Activated effector memory CD4-positive, alpha-beta T cell treated with Interleukin-2 at 50 U/mL for 16 hours (primary cell): ENCODE measurements at places on chromosomes 6 and 20.
A peak's percentile ranks its signal among the peaks of the same experiment; 100 is the strongest.

- DNase-seq: no peak
These were observed 531.3 kb upstream of the JAG1 start for GRCh38 chr20:11204926-11205768.

- no peak for DNase-seq
These were observed 643.6 kb upstream of the CHD6 start for GRCh38 chr20:42261766-42262270.

GRCh38 chr6:113351173-113351834, 505.8 kb upstream of the MARCKS start:
- DNase-seq: no peak

GRCh38 chr6:87897663-87898062, 150.0 kb upstream of the SPACA1 start:
- no peak for DNase-seq

DNA sequence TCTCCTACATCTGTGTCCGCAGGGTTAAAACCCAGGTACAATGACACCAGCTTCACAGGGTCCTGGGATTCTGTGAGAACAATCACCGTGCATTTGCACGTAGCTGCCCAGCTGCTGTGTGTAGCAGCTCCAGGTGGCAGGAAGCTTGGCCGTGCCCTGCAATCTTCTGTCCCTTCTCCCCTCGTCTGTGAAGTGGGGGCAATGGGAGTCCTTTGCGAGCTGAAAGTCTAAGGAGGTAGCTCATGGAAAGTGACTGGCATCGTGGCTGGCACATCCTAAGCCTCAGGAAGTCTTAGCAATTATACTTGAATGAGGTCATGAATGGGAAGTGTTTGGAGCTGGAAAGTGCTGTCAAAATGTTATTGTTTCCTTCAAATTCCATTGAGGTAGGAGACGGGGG, 137.1 kb downstream of the SMOC2 start:
- DNase-seq: no peak

- peak; percentile 38 for DNase-seq
These were observed 644 bp downstream of the RBL1 start for GRCh38 chr20:37095108-37095598.

GRCh38 chr20:3224681-3225421, 14.1 kb downstream of the SLC4A11 start:
- DNase-seq: no peak

GRCh38 chr6:87869064-87869905, 167.3 kb upstream of the AKIRIN2 start:
- no peak for DNase-seq

DNA sequence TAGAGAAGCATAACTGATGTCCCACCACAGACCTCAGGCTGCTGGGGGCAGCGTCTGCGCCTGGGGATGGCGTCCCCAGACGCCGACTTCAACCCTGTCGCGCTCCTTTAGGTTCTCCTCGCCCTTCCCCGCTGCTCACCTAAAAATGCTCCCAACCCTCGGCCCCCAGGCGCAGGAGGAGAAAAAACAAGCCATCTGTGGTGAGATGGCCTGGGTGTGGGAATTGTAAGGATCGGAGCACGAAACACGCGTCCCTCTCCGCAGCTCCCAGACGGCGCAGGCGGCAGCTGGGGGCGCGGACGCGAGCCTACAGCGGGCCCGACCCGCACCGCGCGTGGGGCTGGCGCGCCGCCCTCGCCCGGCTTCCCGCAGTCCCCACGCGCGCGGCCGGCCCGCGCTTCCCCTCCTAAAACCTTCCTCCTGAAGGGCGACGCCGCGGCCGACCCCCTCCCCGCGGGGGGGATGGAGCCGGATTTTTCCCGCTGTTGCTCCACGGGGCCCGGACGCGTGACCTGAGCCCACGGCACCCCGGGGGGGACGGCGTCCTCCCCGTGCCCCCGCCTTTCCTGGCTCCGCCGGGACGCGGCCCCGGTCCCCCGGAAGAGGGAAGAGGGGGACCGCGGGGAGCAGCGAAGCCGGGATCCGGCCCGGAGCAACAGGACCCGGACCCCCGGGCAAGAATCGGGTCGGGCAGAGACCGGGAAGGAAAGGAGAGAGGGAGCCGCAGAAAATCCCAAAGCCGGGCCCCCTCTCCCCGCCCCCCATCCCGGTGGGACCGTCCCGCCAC, 611 bp downstream of the EPB41L2 start:
- DNase-seq: peak; percentile 2

- DNase-seq: no peak
These were observed 6.0 kb downstream of the HLA-C start for GRCh38 chr6:31265926-31266325.

DNA sequence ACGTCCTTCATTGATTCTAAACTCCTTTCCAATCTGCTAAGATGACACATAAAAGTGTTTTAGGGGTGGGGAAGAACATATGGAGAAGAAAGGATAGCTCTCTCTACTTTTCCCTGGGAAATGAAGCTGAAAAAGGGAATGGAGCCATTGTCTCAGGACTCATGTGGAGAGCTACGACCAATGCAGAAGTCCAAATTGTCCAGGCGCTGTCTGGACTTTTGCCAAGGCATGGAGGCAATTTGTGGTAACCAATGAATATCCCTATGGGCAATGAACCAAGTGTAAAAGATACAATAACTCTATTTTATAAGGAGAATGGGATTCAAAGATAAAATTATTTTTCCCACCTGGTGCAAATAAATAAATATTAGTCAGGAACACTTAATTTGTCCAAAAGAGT, 16.1 kb downstream of the FBXL4 start:
- DNase-seq: no peak

DNA sequence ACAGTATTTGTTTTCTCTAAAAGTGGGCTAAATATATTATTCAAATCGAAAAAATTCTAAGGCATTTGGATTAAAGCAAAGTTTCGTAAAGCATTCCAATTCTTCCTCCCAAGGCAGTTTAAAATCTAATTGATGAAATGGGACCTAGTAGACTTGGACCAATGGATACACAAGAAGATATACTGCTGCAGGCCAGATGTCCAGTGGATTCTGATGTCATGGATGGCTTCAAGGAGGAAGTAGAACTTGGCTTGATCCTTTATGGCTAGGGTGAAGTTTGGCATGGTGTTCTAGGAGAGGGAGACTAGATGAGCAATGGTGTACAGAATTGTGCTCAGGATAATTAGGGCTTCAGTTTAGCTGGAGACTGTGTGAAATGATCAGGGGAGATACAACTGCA, 559.5 kb upstream of the MMS22L start:
- DNase-seq: no peak

DNA sequence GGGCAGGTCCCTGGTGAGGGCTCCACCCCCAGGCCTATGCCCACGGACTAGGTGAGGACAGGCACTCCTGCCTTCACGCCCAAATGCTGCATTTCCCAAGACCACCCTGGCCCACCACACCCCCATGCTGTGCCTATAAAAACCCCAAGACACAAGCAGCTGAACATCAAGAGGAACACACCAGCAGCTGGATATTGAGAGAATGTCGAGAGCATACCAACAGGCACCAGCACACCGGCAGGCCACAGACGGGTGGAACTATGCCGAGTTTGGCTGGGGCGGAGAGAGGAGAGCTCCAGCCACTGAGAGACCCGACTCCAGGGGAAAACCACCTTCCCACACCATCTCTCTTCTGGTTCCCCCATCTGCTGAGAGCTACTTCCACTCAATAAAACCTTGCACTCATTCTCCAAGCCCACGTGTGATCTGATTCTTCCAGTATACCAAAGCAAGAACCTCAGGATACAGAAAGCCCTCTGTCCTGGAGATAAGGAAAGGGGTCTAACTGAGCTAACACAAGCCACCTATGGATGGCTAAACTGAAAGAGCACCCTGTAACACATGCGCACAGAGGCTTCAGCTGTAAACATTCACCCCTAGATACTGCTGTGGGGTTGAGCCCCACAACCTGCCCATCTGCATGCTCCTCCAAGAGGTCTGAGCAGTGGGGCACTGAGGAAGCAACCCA, 316.2 kb downstream of the FOXC1 start:
- DNase-seq: no peak

DNA sequence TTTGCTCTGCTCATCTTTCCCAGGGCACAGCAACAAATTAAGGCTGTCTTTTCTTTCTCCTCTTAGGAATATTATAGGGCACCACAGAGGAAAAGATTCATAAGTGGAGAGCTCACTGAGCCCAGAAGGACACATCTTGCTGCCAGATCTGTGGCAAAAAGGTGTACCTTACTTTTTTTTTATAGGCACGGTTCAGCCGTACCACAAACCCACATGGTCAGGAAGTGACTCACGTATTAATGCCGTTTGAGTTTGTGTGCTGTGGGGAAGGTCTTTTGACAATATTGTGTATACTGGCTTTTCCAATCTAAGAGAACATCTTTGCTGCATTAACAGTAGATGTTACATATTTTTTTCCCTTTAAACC, 28.4 kb downstream of the PAQR8 start:
- DNase-seq: peak; percentile 40

DNA sequence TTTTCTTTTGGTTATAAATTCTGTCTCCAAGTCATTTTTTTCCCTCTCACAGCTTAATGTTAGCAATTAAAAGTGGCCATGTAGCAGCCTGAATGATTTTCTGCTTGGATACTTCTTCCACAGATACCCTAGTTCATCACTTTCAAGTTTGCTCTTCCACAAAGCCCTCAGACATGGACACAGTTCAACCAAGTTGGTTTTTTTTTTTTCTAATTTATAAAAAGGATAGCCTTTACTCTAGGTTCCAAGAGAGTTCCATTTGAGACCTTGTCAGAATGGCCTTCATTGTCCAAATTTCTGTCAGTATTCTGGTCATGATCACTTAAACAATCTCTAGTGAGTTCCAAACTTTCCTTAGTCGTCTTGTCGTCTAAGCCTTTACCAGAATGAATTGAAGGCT, 40.0 kb downstream of the RSPH3 start:
- no peak for DNase-seq

DNA sequence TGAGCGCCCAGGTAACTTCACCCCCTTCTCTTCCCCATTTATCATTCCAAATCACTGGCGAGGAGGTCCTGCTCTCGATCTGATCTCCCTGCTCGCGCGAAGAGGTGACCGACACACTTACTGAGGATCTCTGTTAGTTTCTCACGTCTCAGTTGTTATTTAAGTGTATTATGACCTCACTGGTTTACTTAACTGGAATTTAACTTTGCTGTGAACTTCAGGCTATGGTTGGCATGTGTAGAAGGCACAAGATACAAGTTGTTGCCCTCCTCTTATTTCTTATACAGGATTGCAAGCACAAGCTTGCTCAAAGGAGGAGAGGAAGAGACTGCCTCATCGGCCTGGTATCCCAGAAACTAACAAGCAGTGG, 1.2 kb downstream of the RNF217 start:
- no peak for DNase-seq

DNA sequence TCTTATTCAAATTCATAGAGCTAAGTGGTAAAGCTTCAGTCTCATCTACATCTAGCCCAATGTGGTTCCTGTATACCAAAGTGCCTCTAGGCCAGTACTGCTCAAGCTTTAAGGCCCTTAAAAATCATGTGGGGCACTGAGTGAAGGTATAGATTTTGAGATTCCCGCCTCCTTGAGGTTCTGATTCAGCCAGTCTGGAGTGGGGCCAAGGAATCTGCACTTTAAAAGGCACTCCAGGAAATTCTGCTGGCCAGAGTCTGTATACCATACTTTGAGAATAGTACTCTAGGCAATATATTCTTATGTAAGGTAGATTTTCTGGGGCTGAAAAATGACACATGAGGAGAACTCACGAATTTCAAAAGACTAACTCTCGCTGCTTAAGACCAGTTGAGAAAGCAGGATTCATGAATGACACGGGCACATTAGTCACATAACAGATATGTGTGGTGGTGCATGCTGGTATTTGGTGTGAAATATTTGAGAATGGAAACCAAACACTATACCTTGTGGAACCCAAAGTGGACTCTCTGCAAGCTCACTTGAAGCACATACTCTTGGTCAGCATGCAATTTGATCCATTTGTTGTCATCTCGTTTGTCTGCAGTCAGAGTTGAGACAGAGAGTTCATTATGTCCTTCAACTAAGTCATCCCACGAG, 47.6 kb upstream of the SIM1 start:
- DNase-seq: no peak

GRCh38 chr6:27753668-27754407, 158.4 kb downstream of the OR2B2 start:
- DNase-seq: peak; percentile 42

DNA sequence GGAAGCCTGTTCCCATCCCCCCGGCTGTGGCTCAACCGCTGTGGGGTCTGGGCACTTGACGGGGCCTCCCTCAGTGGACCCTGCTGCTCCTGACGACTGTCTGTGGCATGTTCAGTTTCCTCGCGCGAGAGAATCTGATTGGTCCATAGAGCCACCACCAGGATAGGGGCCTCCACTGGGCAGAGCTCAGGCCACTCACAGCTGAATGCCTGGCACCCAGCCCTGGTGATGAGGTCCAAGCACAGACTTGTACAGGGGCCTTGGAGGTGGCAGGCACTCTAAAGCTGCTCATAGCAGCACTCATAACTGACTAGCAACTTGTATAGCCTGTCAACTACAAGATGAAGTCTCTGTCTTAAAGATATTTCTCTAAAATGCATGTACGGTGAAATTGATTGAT, 368.1 kb downstream of the NRN1 start:
- no peak for DNase-seq

- no peak for DNase-seq
These were observed 136.5 kb upstream of the AKAP12 start for GRCh38 chr6:151103266-151103665.

GRCh38 chr6:71983131-71983530, 96.8 kb downstream of the RIMS1 start:
- no peak for DNase-seq

DNA sequence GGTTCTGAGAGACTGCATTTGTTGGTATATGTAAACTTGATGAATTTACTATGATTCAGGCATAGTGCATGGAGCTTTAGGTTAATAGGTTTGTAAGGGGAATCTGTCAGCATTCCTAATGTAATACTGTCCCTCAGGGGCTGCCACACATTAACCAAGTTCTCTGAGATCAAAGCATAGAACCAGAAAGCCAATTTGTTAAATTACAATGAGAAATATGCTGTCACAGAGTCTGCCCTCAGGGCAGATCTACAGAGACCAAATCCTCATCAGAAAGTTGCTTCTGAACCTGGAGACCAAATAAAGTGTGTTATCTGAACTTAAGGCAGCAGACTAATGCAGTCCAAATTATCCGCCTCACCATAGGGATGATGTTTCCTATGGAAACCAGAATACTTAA, 250.8 kb upstream of the HTR1E start:
- no peak for DNase-seq

GRCh38 chr20:50058662-50059402, 54.1 kb downstream of the UBE2V1 start:
- DNase-seq: no peak

DNA sequence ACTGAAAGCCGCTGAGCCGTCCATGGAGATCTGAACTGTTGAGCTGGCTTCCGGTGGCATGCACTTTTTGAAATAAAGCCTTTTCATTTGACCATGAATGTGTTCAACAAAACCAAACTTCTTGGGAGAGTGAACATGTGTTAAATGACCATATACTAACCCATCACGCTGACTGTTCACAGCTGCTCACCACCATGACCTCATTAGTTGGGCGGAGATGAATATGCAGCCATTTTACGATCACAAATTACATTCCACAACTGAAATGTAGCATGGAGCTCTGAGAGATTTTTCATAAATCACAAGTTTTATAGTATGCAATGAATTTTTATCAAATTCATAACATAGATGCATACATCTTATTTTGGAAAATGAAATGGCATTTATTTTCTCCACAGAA, 4.2 kb downstream of the RAMACL start:
- DNase-seq: no peak

GRCh38 chr20:16203096-16203495, 370.2 kb downstream of the KIF16B start:
- no peak for DNase-seq
